T-helper 17 cell (primary cell): ENCODE measurements at places on chromosomes 6 and 20. TPM values are rescaled to one million over a fixed set of nuclear protein-coding genes. Genes with fewer than 3 reads are reported as not detected.

WFDC12 gene
- total RNA-seq = not detected

FLRT3 gene
- total RNA-seq = not detected

DNMT3B gene
- 0.30 TPM for total RNA-seq

ADTRP gene
- 43.4 TPM for total RNA-seq

SLC23A2 gene
- 18.0 TPM for total RNA-seq

SLC32A1 gene
- total RNA-seq = not detected

GRCh38 chr6:100457311-100457990, 7.3 kb downstream of the SIM1 start:
- DNase-seq = no peak

- DNase-seq = no peak
Measured at GRCh38 chr6:88725111-88725975, 238.1 kb downstream of the RNGTT start.

- no peak for DNase-seq
Measured at GRCh38 chr20:23049201-23050075, at the start of gene THBD. Gene THBD (minus strand): TSS chr20:23049672. CDS start chr20:23049504, 168 bp downstream.

DNA sequence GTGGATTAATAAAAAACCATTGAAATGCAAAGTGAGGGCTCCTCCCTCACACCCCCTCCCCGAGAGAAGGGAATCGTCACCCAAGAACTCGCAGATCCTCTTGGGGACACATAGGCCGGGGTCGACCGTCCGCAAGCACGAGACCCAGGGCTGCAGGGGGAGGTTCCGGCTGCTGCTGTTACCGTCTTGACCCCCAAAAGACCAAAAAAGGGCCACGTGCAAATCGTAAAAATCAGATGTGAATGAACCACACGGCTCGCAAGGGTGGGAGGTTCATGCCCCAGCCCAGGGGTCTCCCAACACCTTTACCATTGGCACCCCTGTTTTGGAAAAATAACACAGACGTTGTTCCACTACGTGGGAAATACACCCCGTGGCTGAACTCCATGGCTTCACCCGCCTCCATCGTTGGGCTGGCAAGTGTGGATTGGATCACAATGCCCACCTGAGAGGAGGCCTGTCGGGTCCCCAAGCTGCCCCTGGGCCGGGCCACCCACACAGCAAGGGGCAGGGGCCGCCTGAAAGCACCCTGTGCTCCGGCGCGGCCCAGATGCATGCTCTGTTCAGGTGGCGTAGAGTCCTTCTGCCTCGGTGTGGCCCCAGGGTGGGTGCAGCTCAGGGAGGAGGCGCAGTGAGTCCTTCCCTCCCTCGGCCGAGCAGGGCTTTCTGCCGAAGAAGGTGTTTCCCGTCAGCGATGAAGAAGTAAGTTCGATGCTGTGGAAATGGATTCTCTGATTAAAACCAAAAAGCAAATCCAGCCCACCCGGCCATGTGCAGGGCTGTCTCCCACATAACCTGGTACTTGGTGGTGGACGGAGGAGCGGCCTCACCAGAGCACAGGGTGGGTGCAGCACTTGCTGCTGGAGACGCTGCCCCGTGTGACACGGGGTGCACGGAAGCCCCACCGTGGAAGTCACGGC, 85.0 kb downstream of the YTHDF1 start:
- no peak for DNase-seq

DNA sequence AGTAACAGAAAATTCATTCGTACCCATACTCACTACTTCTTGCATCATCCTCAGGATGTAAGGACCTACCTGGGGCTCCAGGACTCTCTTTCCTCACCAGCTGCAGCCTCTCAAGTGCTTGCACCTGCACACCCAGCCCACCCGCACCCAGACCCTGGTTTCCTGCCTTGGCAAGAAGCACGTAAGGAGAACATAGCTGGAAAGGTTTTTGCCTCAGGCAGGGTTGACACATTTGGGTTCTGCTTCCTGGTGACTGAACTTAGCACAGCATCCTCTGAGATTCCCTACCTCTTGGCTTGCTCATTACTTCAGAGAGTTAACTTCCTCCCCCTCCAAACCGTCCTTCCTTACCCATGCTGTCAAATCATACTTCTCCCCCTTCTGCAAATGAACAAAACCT, 556.9 kb downstream of the CD83 start:
- DNase-seq = no peak

DNA sequence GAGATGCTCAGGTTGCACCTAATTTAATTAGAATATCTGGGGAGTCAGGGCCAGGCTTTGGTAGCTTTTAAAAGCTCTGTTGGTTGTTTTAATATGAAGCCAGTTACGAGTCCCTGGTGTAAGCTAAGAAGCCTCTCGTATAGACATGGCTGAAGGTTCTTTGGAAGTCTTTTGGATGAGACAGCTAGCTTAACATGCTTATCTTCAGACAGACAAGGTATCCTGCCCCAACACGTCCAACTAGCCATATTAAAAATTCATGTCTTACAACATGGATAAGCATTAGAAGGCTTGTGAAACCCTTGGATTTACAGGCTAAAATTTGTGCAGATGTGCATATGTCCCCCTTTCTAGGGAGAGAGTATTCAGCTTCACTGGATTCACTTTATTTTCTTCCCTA, 105.7 kb upstream of the KCNK16 start:
- no peak for DNase-seq

GRCh38 chr20:45346851-45347250, 1.4 kb downstream of the SDC4 start:
- DNase-seq = no peak

DNA sequence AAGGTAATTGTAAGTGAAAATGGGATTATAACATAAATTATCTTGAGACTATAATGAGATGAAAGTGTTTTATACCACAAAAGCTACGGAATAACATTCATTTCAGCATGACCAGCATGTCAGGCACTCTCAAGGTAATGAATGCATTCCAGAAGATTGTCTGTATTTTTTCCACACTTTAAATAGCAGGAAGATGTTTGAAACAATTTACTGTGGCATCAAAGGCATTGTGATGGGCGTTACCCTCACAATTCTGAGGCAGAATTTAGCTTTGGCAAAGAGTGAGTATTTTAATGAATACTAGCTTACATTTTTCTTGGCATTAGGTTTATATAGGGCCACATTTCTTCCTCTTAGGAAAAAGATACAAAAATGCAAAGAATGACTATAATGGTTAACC, 627.2 kb downstream of the BCKDHB start:
- DNase-seq = no peak
